Left lung (tissue), 14 donors: ENCODE measurements at places on chromosomes 16 and 17. TPM values are rescaled to one million over a fixed set of nuclear protein-coding genes. Genes with fewer than 3 reads are reported as not detected.

DPEP1 gene
- 2.5 TPM for total RNA-seq

MPV17L gene
- total RNA-seq, result 1.5 TPM

ADORA2B gene
- total RNA-seq, result 5.2 TPM

ALOX12B gene
- total RNA-seq, result 0.32 TPM

GRCh38 chr17:77492446-77493237 lies 351.9 kb downstream of the SEC14L1 start:
- H3K27me3 ChIP-seq, result no peaks in the 10 kb centered on the region
- no peaks in the 10 kb centered on the region for H3K4me1 ChIP-seq
- peak; percentile 74 for DNase-seq
- H3K27ac ChIP-seq, result no peak overlapping the region
- H3K4me3 ChIP-seq, result no peak overlapping the region
- no peaks in the 10 kb centered on the region for H3K36me3 ChIP-seq

GRCh38 chr17:81295676-81296381 lies 722 bp upstream of the SLC38A10 start:
- peak overlapping the region; percentile 94 for H3K27ac ChIP-seq
- peaks cover 50% of the 10 kb centered on the region for H3K4me1 ChIP-seq
- DNase-seq, result peak; percentile 63
- no peaks in the 10 kb centered on the region for H3K36me3 ChIP-seq
- H3K27me3 ChIP-seq, result no peaks in the 10 kb centered on the region
- H3K4me3 ChIP-seq, result peak overlapping the region; percentile 89

GRCh38 chr16:81873206-81873605 lies 94.1 kb downstream of the PLCG2 start:
- H3K27ac ChIP-seq, result no peak overlapping the region
- H3K27me3 ChIP-seq, result no peaks in the 10 kb centered on the region
- H3K36me3 ChIP-seq, result no peaks in the 10 kb centered on the region
- no peaks in the 10 kb centered on the region for H3K4me1 ChIP-seq
- DNase-seq, result no peak
- H3K4me3 ChIP-seq, result no peak overlapping the region

DNA sequence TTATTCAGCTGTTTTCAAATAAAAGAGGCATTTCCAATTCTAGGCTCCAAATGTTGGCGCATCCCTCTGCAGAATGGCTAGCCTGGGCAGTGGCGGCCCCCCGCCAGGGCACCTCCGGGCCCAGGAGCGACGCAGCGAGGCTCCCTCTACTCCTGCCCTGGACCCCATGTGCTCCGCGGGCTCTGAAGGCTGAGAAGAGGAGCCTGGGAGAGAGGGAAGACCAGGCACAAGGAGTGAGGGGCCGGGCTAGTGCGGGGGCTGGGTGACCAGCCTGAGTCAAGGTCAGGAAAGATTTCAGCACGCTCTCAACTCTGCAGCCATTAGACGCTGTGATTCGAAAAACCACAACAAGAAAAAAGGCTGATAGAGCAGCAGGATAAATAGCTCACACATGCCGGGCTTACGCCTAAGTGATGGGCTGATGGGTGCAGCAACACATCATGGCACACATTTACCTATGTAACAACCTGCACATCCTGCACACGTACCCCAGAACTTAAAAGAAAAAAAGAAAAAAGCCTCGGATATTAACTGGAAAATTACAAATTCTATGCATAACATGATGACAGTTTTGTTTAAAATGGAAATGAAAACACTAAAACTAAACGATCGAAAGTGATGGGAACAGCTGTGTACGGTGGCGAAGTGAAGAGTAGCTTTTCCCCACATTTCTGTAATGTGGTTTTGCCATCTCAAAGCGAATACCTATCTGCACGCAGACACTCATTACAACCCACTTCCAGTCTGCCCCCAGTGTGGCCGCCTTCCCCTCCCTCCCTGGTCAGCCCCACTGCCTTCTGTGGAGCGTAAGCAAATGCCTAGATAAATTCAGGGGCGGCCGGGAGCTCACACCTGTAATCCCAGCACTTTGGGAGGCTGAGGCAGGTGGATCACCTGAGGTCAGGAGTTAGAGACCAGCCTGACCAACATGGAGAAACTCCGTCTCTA lies 44.4 kb downstream of the MAP1LC3B start:
- H3K4me3 ChIP-seq, result no peak overlapping the region
- H3K27ac ChIP-seq, result peak overlapping the region; percentile 49
- no peaks in the 10 kb centered on the region for H3K36me3 ChIP-seq
- no peak for DNase-seq
- H3K27me3 ChIP-seq, result no peaks in the 10 kb centered on the region

- no peak overlapping the region for H3K27ac ChIP-seq
- no peaks in the 10 kb centered on the region for H3K4me1 ChIP-seq
- H3K36me3 ChIP-seq, result no peaks in the 10 kb centered on the region
Measured at GRCh38 chr16:78216166-78216745, 116.8 kb downstream of the WWOX start.

GRCh38 chr17:37744961-37745800 lies at the start of gene HNF1B:
TSS of gene HNF1B (minus strand) at chr17:37745059. CDS start at chr17:37744884, 175 bp downstream.
- H3K36me3 ChIP-seq, result no peaks in the 10 kb centered on the region
- H3K27me3 ChIP-seq, result peaks cover 98% of the 10 kb centered on the region
- H3K27ac ChIP-seq, result peak within 1 kb of the TSS; percentile 76

DNA sequence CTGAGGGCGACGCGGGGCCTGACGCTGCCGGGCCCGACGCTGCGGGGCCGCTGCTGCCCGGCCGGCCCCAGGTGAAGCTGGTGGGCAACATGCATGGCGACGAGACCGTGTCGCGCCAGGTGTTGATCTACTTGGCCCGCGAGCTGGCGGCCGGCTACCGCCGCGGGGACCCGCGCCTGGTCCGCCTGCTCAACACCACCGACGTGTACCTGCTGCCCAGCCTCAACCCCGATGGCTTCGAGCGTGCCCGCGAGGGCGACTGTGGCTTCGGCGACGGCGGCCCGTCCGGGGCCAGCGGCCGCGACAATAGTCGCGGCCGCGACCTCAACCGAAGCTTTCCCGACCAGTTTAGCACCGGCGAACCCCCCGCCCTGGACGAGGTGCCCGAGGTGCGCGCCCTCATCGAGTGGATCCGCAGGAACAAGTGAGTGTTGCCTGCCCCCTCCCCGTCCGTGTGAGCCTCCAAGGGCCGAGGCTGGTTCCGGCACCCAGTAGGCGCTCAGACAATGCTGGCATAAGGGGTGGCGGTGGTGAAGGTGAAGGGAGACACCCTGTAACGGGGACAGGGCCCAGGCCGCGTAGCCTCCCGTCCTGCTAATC lies 676 bp downstream of the CPD start:
- DNase-seq, result peak; percentile 43
- H3K36me3 ChIP-seq, result no peaks in the 10 kb centered on the region
- peaks cover 4% of the 10 kb centered on the region for H3K4me1 ChIP-seq
- peak overlapping the region; percentile 79 for H3K4me3 ChIP-seq
- H3K27ac ChIP-seq, result peak overlapping the region; percentile 93

DNA sequence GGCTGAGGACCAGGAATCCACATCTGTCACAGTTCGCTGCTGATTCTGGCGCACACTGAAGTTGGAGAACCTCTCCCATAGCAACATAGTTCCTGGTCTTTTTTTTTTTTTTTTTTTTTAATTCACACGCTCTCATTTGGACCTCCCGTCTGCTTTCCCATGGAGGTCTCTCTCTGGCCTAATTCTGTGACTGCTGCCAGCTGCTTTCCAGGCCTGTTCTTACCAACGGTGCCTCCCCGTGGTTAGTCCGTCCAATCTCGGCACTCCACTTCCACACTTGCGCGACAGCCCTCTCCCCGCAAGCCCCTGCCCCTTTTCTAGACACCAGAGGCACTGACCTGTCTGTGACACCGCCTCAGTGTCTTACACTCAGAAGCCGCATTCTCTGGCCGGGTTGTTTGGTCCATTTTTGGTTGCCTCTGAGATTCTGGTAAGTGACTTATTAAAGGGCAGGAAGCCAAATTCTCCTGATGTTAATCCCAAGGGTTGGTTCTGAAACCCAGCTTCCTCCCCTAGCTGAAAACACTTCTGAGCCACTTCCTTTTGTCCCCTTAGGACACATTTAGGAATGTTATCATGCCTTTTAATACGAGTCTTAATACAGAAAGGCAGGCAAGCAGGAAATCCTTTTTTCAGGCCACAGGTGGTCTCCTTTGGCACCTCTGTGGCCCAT lies 1.1 kb upstream of the AKTIP start:
- peaks cover 2% of the 10 kb centered on the region for H3K36me3 ChIP-seq
- no peaks in the 10 kb centered on the region for H3K27me3 ChIP-seq
- H3K4me3 ChIP-seq, result peak overlapping the region; percentile 89
- peaks cover 8% of the 10 kb centered on the region for H3K4me1 ChIP-seq

GRCh38 chr16:20610211-20610891 lies 34.2 kb upstream of the ACSM2B start:
- H3K27me3 ChIP-seq, result no peaks in the 10 kb centered on the region
- peaks cover 2% of the 10 kb centered on the region for H3K4me1 ChIP-seq
- no peak overlapping the region for H3K27ac ChIP-seq
- no peak overlapping the region for H3K4me3 ChIP-seq
- H3K36me3 ChIP-seq, result no peaks in the 10 kb centered on the region

DNA sequence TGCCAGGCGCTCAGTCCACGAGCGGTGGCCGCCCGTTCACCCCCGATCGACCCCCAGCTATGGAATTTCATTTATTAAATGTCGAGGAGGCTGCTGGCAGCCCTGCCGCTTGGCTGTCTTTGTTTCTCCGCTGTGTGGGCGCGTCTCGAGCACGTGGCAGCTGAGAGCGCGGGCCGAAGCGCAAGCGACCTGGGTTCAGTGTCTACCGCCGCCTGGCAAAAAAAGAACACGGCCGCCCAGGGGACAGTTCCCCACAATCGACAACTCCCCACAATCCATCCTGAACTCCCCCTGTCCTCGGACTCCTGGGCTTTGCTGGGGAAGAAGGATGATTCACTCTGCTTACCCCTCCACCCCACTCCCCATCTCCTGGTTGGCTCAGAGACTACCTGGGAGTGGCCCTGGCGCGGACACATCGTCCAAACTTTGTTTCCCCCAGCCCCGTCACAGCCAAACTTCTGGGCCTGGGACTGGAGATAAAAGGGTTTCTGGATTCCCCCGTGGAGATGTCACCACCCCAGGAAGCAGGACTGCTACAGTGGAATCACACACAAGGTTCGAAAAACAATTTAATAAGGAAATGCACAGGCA lies 1.7 kb upstream of the ANKRD13B start:
- DNase-seq, result peak; percentile 59
- peaks cover 40% of the 10 kb centered on the region for H3K4me1 ChIP-seq
- no peaks in the 10 kb centered on the region for H3K27me3 ChIP-seq
- H3K27ac ChIP-seq, result peak overlapping the region; percentile 80
- no peaks in the 10 kb centered on the region for H3K36me3 ChIP-seq

DNA sequence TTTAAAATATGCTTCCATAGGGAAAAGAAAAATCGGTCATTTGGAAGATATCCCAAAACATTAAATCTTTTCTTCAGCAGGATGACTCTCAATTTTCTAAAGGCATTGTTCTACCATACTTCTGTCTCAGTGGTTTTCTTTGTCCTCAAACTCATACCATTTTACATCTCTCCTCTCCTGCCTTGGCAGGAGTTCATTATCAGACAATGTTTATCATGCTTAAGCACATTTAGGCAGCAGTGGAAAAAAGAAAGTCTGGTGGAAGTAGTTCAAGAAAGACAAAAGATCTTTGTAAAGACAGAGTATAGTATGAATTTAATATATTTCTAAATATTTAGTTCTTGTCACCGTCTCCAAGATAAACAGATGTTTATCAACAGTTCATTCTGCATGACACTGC lies 68.2 kb downstream of the CDK12 start:
- no peak overlapping the region for H3K27ac ChIP-seq
- no peak for DNase-seq
- H3K27me3 ChIP-seq, result no peaks in the 10 kb centered on the region
- H3K36me3 ChIP-seq, result peaks cover 5% of the 10 kb centered on the region
- H3K4me3 ChIP-seq, result no peak overlapping the region
- peaks cover 38% of the 10 kb centered on the region for H3K4me1 ChIP-seq

DNA sequence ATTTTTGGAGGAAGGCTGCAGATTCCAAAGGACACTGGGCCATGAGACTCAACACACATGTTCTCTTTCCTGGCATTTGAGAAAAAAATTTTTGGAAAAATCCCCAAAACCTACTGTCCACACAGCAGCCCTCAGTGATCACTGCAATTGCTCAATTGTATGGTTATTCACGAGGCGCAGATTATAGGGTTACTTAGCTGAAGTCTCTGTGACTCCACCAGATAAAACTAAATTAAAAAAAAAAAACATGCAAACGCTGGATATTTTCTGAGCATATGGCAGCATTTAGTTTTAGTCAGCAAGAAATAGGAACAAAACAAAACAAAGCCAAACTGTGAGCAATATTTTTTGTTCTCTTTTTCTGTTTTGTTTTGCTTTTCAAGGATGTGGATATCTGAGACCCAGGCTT lies 83.8 kb upstream of the FAM20A start:
- H3K27me3 ChIP-seq, result no peaks in the 10 kb centered on the region
- H3K4me3 ChIP-seq, result no peak overlapping the region
- DNase-seq, result no peak
- H3K4me1 ChIP-seq, result no peaks in the 10 kb centered on the region
- H3K36me3 ChIP-seq, result no peaks in the 10 kb centered on the region

GRCh38 chr17:2693561-2694380 lies 17.8 kb downstream of the CLUH start:
- no peak overlapping the region for H3K4me3 ChIP-seq
- no peaks in the 10 kb centered on the region for H3K27me3 ChIP-seq
- peaks cover 6% of the 10 kb centered on the region for H3K4me1 ChIP-seq
- H3K27ac ChIP-seq, result no peak overlapping the region
- H3K36me3 ChIP-seq, result peaks cover 86% of the 10 kb centered on the region

DNA sequence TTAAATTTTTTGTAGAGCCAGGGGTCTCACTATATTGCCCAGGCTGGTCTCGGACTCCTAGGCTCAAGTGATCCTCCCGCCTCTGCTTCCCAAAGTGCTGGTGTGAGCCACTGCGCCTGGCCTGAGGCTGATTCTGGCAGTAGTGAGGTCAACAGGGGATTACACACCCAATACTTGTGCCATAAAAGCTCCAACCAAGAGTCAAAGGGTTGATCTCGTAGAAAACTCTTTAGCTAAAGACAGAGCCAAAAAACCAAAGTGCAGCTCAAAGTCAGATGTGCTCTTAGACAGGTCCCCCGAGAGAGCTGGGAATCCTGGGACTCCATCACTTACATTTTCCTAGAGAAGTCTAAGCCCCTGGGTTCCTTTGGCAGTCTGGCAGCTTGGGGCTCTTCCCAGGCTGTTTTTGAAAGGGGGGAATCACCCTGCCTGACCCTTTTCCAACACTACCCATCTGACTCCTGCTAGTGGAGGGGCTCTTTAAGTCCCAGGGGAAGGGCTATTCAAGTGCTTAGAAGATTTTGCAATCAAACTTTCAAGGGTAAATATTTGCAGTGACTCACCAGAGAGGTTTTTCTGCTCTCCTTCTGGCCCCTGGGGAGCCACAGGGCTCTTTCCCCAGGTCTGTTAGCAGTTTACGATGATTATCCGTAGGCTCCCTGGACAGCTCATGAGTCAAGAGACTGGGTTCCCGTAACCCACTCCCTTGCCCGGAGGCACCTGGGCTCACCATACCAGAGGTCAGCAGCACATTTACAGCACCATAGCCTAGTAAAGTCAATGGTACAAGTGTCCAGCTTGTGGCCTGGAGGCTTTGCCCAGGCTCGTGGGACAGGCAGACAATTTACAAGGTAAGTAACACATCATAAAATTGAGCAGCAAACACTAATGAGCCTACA lies 408.7 kb downstream of the SLC39A11 start:
- H3K4me1 ChIP-seq, result no peaks in the 10 kb centered on the region
- no peaks in the 10 kb centered on the region for H3K36me3 ChIP-seq
- H3K27me3 ChIP-seq, result no peaks in the 10 kb centered on the region
- H3K27ac ChIP-seq, result peak overlapping the region; percentile 63
